ENCODE measurements at places on chromosomes 16 and 17. TPM values are rescaled to one million over a fixed set of nuclear protein-coding genes. Genes with fewer than 3 reads are reported as not detected.

The CCDC40 gene
- total RNA-seq: 1.5 TPM

The POLG2 gene
- total RNA-seq: 7.2 TPM

The ST6GALNAC1 gene
- not detected for total RNA-seq

The PRSS21 gene
- total RNA-seq: not detected

The MAPT gene
- 0.09 TPM for total RNA-seq

The CHST6 gene
- 0.54 TPM for total RNA-seq

The FBXW10B gene
- total RNA-seq: 0.09 TPM

The LGALS9C gene
- total RNA-seq: not detected

The SNAI3 gene
- total RNA-seq: 0.09 TPM

The KRTAP2-2 gene
- total RNA-seq: not detected

The CPNE7 gene
- 16.1 TPM for total RNA-seq

The PIK3R5 gene
- total RNA-seq: not detected

The GLYR1 gene
- 56.7 TPM for total RNA-seq

The EME2 gene
- 11.7 TPM for total RNA-seq

The KCNJ16 gene
- total RNA-seq: under 0.01 TPM

The NLRC5 gene
- total RNA-seq: 13.5 TPM

The SLC2A4 gene
- total RNA-seq: under 0.01 TPM

The DLX3 gene
- total RNA-seq: not detected

The NPIPA3 gene
- 0.56 TPM for total RNA-seq

The CDH11 gene
- 91.9 TPM for total RNA-seq

The ALOX15 gene
- not detected for total RNA-seq

The KRTAP9-4 gene
- total RNA-seq: not detected

The CTF1 gene
- 0.09 TPM for total RNA-seq

Data from endothelial cell of coronary artery (primary cell).